ENCODE measurements at places on chromosomes 5 and 9. TPM values are rescaled to one million over a fixed set of nuclear protein-coding genes. Genes with fewer than 3 reads are reported as not detected.

SV2C gene
- 3.1 TPM for total RNA-seq

CYLC2 gene
- total RNA-seq: not detected

DBH gene
- 0.11 TPM for total RNA-seq

PRUNE2 gene
- total RNA-seq: 95.8 TPM

ST8SIA4 gene
- total RNA-seq: 16.4 TPM

ITGA1 gene
- 51.3 TPM for total RNA-seq

HRH2 gene
- total RNA-seq: 1.8 TPM

CCL27 gene
- total RNA-seq: not detected

SLC4A9 gene
- not detected for total RNA-seq

WNK2 gene
- 89.7 TPM for total RNA-seq

SPINK6 gene
- not detected for total RNA-seq

SLC6A18 gene
- total RNA-seq: not detected

GADD45G gene
- 130 TPM for total RNA-seq

ADAM19 gene
- total RNA-seq: 28.3 TPM

SLC27A6 gene
- total RNA-seq: 7.6 TPM

SHOC1 gene
- not detected for total RNA-seq

RMI1 gene
- 22.7 TPM for total RNA-seq

ECM2 gene
- 29.1 TPM for total RNA-seq

IFNK gene
- not detected for total RNA-seq

POU4F3 gene
- total RNA-seq: 0.27 TPM

Measured in camera-type eye (tissue), 1 donor.